ENCODE measurements at places on chromosomes 4 and X.

DNA sequence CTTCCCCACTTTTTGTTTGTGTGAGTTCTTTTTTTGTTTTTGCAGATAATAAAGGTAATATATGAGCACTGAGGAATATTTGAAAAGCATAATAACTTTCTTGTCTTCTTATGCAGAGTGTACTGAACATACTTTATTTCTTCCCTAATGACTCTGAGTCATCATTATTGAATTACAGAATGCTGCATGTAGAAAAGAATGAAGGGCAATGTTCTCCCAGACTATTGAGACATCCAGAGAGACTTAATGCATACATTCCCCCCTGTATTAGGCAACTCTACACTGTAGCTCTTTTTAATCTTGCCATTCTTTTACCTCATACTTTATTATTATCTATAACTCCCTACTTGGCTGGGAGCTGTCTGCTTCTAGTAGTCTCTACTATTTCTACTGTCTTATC is 240.5 kb upstream of the ANKRD50 start:
- no peak for DNase-seq

GRCh38 chrX:9611436-9612145 is 146.7 kb downstream of the TBL1X start:
- DNase-seq: no peak

- no peak for DNase-seq
Observed at GRCh38 chr4:144288011-144288903, 147.7 kb upstream of the GYPA start.

- no peak for DNase-seq
Observed at GRCh38 chrX:150663073-150663472, 30.1 kb upstream of the MTMR1 start.

DNA sequence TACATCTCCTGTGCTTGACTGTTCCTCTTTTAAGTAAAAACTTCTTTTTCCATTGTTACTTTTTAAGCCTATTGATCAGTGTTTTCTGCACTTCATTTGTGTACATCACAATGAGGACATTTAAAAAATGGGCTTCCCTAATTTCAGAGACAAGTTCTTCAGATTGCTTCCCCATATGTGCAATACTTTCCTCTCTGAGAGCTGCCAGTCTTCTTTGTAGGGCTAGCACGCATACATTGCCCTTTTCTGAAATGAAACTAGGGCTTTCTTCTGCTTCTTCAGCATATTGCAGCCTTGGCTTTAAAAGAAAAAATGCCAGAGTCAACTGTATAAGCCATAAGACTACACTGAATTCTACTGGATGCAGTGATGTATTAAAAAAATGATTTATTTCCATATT is 37.8 kb downstream of the FAT4 start:
- no peak for DNase-seq

GRCh38 chrX:97705936-97706335 is 822.2 kb downstream of the RPA4 start:
- DNase-seq: no peak

GRCh38 chr4:158010361-158010760 is 162.5 kb downstream of the GASK1B start:
- no peak for DNase-seq

DNA sequence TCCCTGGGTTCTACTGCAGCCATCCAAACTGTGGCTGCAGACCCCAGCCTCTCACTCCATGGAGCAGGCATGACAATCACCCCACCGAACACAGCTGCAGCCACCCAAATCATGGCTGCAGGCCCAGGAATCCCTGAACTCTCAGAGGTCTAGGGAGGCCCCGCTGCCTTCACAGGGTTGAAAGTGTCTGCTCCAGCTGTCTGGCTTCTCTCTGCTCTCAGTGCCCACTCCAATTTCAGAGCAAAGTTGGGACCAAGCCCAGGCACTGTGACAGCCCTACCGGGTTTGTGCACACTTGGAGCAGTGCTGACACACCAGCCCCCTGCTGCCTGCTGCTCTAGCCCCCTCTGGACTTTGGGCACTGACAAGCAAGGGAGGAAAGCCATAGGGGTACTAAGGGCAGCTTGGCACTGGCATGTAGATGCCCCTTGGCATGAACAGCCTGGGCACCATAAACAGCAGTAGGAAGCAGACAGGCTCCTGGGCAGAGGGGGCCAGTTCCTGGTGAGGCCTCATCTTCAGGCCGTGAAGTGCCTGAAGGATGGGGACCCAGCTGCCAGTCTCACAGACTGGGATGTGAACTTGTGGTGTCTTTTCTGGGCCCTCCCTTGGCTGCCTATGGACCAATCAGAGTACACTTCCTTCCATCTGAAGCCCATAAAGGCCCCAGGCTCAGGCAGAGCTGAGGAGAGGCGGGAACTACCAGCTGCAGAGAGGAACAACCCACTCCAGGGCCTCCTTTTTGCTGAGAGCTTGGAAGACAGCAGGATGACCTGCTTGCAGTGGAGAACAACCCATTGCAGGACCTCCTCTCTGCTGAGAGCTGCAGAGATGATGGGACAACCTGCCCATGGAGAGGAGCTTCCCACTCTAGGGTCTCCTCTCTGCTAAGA is 68.8 kb downstream of the TECRL start:
- no peak for DNase-seq

GRCh38 chrX:1354036-1355019 is 17.7 kb downstream of the IL3RA start:
- DNase-seq: no peak
